ENCODE measurements at places on chromosomes 7 and 10.

DNA sequence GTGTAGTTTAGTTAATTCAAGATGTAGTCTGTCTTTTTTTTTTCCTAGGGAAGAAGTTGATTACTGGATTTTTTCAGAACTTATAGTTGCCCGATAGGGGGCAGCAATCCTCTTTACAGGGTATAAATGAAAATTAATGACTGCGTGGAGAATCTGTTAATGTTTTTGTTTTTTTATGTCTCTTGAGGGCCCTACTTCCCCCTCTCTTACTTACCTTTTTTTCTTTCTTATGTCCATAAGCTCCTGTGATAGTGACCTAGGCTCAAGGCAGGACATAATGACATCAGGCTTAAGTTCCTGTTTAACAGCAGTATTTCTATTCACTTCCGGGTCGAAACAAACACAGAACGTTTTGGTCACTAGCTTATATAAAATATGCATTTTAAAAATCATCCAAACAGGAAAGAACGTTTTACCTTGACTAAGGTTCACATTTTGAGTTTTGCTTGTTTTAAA, 18.8 kb downstream of the CDC123 start:
- DNase-seq, result no peak

DNA sequence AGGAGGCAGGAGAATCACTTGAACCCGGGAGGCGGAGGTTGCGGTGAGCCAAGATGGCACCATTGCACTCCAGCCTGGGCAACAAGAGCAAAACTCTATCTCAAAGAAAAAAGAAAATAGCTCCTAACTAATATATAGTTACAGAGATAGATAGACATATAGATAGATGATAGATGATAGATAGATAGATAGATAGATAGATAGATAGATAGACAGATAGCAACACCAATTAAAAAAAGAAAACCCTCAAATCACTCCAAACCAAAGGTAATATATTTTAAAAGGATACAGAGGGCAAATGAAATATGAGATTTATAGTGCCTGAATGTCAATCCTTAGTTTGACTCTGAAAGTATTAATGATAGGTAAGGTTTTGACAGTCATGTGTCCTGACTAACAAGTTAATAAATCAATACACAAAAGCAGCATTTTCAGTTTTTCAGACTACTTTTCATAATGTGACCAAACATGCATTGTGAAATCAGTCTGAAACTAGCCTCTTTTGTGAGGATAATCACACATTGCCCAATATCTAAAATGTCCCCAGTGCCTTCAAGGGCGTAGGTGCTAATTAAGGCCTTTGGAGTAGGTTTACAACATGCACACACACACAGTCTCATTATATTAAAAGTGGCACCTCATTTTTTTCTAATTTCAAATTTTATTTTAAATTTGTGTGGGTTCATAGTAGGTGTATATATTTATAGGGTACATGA, 61.2 kb downstream of the BPGM start:
- DNase-seq, result no peak

- no peak for DNase-seq
Observed at GRCh38 chr7:87912121-87912520, 21.9 kb upstream of the ADAM22 start.

DNA sequence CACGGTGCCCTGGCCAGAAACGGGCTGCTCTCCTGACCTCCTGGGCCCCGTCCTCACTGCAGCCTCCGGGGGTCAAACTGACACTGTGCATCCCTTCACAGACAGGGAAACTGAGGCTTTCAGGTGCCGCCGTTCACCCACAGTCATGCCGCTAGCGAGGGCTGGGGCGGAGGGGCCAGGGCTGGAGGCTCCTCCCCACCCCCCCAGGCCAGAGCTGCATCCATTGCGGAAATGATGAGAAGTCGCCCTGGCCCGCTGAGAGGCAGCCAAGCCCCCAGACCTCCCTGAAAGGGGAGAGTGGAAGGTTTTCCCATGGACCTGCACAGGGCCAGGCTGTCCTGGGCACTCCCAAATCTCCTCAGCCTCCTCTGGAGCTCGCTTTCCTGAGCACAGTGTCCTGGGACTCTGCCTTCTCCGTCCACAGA, 16.5 kb upstream of the INPP5A start:
- no peak for DNase-seq

DNA sequence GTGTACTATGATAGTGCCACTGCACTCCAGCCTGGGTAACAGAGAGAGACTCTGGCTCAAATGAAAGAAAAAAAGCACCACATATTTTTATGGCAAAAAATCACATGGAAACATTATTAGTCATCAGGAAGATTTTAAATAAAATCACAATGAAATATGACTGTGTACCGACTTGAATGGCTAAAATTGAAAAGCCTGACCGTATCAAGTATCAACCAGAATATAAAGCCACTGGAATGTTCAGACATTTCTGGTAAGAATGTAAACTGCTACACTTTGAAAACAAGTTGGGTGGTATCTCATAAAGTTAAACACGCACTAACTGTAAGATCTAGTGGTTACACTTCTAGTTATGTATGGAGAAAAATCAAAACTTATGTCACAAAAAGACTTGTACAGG, 306.7 kb upstream of the MBL2 start:
- DNase-seq, result no peak

- no peak for DNase-seq
Observed at GRCh38 chr7:17498230-17498629, 199.8 kb downstream of the AHR start.

DNA sequence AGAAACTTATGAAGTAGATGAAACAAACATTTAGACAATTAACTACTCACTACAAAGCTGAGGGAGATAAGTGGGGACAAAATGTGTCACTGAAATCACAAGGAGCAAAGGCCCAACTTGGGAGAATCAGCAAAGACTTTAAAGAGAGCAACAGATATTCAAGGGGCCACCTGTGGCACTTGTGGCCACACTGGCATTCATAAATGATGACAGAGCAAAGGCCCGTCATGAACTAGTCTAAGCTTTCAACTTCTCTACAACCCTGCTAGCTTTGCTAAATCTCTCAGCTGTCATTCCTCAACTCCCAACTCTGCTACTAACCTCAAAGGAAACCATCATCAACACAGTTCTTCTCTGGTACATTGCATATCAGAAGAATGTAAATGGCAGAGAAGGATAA, 178.4 kb downstream of the CPEB3 start:
- no peak for DNase-seq

GRCh38 chr7:157609516-157609915, 272.7 kb downstream of the DNAJB6 start:
- no peak for DNase-seq

DNA sequence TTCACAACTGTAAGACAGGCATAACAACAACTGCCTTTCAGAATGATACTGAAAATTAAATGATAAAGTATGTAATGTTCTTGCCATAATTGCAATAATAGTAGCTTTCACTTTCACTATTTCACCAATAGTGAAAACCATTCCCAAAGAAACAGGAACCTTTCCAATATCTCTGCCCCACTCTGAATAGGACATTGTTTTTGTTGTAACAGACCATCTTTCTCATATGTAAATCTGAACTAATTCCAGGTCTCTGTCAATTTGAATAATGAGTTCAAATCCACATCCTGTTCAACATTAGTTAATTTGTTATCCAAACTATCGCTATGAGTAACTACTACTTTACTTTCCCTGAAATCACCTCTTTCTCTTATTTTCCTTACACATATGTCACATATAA, 148.0 kb downstream of the LRRN3 start:
- DNase-seq, result no peak

DNA sequence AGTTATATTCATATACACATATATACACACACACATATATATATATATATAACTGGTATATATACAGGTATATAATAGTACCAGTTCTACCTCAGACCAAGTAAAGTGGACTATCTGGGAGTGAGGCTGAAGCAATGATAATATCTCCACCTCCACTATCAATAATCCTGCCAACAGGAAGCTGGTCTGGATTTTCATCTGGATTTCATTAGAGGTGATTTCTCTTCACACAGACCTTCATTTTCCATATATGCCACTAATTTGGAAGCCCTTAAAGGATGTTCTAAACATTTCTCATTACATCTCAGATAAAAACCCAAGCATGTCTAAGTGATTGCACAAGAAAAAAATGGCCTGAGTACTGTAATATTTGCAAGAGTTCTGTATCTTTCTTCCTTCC, 1.7 kb upstream of the SLC35B4 start:
- no peak for DNase-seq

DNA sequence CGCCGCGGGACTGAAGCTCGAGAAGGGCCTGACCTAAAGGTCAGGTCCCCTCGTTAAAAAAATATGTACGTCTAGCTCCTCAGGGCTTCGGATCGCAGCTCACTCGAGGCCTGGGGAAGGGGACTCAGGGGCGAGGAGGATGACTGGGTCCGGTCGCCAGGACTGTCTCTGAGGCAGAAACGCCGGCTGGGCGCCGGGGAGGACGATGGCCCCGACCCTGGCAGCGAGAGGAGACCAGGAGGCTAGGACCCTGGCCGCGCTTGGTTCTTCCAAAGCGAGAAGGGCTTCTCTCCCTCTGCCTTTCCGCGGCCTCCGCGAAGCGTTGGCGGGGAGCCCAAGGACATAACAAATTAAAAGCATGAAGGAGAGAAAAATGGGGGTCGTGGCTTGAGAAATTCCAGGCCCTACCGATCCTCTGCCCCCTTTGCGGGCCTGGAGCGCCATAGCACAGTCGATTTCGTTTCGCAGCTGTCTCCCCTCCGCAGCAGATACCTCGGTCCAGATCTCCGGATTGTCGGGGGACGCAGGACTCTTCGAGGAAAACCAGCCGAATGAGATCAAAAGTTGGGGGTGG, 3.1 kb downstream of the NKX2-3 start:
- no peak for DNase-seq

DNA sequence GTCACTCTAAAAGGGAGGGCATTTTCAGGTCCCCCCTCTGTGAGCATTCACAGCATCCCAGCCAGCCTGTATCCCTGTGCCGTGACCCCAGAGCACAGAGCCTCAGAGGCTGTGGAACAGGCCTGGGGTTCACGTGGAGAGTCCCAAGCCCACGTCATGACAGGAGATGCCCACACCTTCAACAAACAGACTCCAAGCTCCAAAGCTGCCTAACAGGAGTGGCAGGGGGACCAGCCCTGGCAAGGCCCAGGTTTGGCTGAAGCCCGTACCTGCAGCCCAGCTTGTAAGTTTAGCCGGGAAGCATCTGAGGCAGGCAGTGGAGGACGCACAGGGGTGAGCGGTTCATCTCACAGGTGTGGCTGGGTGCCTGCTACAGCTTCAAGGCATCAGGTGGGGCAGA, 33.5 kb downstream of the LHPP start:
- DNase-seq, result no peak

- no peak for DNase-seq
Observed at GRCh38 chr10:118737603-118738302, 17.0 kb downstream of the CACUL1 start.

DNA sequence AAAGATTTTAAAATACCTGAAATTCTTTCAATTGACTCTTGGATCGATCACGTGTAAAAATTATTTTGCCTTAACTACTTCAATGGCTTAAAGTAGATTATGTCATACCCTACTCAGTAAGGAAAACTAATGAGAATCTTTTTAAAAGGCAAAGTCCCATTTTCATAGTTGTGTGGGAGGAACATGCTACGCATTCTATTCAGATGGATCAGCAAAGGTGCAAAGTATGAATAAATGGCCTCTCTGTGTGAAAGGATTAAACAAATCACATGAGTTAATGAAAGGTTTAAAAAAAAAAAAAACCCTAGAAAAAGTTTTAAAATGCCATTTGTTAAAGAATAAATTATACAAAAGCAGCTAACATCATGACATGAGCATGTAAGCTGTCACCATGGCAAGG, 77.1 kb downstream of the ENO4 start:
- no peak for DNase-seq

- no peak for DNase-seq
Observed at GRCh38 chr7:39172137-39172536, 194.4 kb downstream of the POU6F2 start.

DNA sequence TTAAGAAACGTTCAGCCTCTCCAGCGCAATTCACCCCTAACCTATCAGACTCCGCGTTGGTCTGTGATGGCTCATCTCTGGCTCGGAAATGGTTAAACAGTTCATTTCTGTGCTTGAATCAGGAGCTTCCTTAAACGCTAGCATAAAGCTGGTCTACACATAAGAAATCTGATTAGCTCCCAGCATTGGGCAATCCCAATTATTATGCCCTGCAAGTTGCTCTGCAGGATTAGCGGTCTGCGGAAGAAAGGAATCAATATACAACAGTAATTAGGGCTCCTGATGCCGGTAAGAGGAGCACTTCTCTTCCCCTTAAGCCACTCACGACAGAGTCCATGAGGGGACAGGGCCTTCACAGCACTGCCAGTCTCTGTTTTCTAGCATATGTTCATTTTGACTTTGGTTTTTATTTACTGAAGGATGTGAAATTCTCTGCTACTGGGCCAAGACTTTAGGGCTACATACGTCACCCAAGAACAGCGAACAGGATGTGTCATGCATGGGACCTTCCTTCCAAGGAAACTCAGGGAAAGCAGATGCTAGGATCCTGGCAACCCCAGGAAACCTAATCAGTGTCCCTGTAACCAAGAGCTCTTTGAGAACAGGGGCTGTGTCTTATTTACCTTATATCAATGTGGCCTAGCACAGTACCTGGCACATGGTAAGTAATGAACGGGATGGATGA, 324.4 kb downstream of the KCNMA1 start:
- no peak for DNase-seq

GRCh38 chr7:151809146-151809863, 67.6 kb downstream of the PRKAG2 start:
- no peak for DNase-seq

DNA sequence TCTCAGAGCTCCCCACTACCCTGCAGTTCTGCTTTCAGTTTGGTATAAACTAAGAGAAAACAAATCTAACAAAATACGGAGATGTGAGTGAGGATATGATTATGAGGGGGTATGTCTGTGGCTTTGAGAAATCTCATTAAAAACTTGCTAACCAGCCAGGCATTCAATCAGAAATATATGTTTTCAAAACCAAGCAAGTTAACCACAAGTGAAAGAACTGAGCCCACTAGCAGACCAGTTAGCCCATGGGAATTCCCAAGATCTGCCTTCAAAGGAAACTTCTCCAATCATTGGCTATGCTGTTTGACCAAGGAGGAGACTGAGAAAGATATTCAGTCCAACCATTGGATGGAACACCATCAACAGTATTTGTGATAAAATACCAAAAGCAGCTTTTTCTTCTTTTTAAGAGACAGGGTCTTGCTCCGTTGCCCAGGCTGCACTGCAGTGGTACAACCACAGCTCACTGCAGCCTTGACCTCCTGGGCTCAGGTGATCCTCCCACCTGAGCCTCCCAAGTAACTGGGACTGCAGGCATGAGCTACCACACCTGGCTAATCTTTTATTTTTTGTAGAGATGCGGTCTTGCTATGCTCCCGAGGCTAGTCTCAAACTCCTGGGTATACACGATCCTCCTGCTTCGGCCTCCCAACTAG, 41.2 kb downstream of the FGFR2 start:
- DNase-seq, result no peak

Data from non-pigmented ciliary epithelial cell (primary cell).